ENCODE measurements at places on chromosomes 3 and 15.

DNA sequence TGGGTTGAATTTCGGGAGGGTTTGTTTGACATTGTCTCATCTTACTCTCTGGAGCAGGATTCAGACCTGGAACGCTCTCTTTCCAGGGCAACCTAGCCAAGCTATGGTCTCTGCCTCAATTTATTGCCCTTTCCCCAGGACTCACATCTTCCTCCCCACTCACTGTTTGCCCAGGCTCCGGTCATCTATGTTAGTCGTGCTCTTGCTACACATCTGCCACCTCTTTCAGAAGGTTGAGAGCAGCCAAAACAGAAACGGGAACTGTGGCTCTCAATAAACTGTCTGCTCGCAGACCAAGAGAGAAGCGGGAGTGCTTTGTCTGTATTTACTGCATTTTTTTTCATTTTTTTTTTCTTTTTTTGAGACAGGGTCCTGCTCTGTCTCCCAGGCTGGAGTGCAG, 81.6 kb downstream of the ST6GAL1 start:
- DNase-seq: no peak

- DNase-seq: no peak
Measured at GRCh38 chr3:154094051-154094450, 27.1 kb upstream of the ARHGEF26 start.

GRCh38 chr3:107001635-107002034, 375.6 kb upstream of the CCDC54 start:
- DNase-seq: no peak

DNA sequence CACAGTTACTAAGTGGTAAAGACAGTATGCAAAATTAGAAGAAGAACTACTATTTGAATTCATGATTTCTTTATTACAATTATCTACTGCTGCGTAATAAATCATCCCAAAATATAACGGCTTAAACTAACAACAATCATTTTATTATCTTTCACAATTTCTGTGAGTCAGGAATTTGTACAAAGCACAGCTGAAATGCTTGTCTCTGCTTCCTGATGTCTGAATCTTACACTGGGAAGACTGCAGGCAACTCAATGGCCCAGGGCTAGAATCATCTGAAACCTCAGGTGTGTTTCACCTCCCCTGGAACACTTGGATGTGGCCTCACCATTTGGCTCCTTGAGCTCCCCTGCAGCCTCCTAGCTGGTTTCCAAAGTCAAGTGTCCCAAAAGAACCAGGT, 145.1 kb downstream of the MAGI1 start:
- DNase-seq: no peak

- no peak for DNase-seq
Measured at GRCh38 chr15:66630801-66631351, 65.1 kb upstream of the LCTL start.

GRCh38 chr3:173006006-173006405, 135.0 kb downstream of the SPATA16 start:
- no peak for DNase-seq

DNA sequence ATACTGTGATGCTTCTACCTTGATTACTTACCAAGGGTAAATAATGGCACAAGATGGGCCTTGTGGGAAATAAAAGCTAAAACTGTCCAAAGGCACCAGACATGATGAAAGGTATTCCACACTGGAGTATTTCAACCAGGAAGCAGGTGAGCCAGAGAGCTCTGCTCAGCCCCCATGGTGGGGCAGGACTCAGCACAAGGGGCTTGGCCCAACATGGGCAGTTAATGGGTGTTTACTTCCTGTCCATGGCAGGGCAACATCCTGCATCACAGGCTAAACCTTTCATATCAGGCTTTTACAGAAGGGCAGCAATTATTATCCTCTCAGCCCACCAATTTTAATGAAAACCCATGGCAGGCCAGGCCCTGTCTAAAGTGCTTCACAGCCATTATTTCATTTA, 38.2 kb downstream of the MAGI1 start:
- DNase-seq: no peak

DNA sequence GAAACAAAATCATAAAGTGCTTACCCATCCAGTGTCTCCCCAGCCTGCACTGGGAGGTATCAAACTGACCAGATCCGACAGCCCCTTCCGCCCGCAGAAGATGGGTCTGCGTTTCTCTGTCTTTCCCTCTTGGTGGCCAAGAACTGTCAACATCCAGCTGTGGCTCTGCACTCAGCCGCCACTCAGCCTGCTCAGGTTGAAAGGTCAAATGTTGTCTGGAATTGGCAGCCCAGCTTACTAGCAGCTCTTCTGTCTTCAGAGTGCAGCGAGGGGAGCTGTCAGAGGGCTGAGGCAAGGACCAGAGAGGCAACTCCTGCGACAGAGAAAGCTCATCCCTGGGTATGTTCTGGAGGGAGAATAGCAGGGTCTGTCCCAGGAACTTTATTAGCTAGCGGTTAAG, 45.4 kb downstream of the GOLGA6L2 start:
- DNase-seq: no peak

GRCh38 chr3:156358232-156358631, 196.7 kb downstream of the SSR3 start:
- DNase-seq: no peak

- no peak for DNase-seq
Measured at GRCh38 chr3:188584958-188585689, 431.2 kb downstream of the LPP start.

DNA sequence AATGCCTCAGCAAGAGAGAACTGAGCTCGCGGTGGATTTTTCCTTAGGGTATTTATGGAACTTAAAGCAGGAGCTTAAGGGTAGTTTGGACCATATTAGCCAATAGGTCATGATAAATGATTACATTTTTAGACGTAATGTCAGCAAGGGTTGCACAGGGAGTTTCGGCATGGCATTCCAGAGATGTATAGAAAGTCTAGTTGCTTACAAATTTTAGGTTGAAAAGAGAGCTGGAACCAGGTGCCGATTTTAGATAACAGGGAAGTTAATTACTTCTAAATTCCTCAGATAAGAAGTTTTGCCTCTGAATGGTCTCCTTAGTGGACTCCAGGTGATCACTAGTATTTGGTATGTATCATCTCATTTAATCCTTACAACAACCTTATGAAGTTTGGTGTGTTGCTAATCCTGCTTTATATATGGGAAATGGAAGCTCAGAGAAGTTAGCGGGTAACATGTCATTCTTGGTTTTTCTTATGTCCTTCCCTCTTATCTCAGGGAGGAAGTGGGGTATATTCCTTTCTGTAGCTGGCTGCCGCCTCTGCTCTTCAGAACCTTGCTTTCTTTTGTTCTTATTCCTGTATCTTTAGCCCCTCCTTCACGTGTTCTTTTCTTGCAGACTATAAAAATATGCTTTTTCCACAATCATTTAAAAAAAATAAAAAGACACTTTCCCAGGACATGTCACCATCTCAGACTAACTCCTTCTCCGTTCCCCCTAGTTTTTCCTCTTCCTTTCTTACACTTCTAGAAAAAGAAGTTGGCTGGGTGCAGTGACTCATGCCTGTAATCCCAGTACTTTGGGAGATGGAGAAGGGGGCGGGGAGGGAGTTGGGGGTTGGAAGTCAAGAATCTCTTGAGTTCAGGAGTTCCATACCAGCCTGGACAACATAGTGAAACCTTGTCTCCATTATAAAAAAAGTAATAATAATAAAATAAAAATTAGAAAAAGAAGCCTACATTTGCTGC, 25.7 kb downstream of the IQGAP1 start:
- DNase-seq: no peak

DNA sequence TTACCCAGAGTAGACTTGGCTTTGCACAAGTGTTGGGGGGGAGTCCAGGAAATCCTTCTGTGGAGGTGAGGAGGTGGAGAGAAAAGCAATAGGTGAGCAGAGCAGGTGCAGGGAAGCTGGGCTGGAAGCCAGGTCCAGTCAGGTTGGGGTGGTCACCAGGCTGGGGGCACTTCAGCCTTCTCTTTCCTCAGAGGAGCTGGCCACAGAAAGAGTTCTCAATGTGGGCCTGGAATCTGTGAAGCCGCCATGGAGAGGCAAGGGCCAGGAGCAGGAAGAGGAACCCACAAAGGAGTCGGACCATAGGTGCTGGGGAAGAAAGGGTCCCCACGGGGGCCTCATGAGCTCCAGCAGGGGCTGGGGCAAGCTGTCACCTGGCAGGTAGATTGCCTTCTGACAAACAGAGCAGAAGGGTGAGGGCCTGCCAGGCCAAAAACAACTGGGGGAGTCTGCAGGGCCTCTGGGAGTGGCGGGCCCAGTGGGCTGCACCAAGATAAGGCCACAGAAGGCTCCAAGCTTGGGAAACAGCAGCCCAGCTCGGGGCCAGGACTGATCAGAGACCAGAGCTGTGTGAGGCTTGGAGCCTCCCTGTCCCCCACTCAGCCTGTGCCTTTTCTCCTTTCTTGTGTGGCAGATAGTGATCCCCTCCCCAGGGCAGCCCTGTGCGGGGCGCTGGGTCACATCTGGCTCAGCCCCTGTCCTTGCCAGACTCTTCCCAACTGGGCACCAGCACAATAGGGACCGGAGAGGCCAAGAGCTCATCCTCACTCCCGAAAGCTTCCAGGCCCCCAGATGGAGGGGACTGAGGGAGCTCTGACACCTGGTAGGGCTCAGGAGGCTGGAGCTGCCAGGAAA, 53.0 kb upstream of the FGD5 start:
- no peak for DNase-seq

- DNase-seq: no peak
Measured at GRCh38 chr3:99286266-99286845, 352.0 kb upstream of the COL8A1 start.

DNA sequence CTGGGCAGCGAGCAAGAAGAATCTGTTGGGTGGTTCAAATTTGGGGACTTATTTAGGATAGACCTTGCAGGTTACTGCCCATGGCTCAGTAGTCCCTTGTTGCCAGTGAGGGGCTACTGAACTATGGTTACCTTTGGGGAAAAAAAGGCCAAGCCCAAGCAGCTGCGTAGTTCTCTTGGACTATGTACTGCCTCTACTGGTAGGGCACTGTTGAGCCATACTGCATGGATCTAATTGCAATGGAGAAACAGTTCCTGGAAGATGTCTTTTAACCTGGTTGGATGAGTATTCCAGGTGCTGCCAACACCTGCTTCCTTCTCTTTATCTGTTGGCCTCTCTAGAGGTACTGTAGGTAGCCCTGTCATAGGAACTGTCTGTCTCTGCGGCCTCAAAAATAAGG, 671.9 kb upstream of the CBLB start:
- no peak for DNase-seq

GRCh38 chr3:65489253-65489652, 549.5 kb downstream of the MAGI1 start:
- DNase-seq: no peak

DNA sequence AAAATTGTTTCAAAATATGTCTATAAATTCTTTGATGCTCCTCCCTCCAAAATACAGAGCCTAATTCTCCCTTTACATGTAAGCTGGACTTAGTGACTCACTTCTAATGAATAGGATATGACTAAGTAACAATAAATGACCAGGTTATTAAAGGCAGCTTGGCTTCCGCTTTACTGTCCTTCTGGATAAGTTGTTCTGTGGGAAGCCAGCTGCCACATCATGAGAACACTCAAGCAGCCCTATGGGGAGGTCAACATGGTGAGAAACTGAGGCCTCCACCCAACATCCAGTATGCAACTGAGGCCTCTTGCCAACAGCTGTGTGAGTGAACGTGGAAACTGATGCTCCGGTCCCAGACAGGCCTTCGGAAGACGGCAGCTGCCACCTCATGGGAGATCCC, 247.3 kb upstream of the CHRM5 start:
- no peak for DNase-seq

- no peak for DNase-seq
Measured at GRCh38 chr3:11739706-11740105, 96.0 kb upstream of the VGLL4 start.

- DNase-seq: no peak
Measured at GRCh38 chr3:63029326-63029725, 154.1 kb upstream of the CADPS start.

GRCh38 chr15:74762791-74763150, 14.1 kb downstream of the CYP1A2 start:
- no peak for DNase-seq

- no peak for DNase-seq
Measured at GRCh38 chr3:99250821-99251355, 349.4 kb upstream of the DCBLD2 start.

DNA sequence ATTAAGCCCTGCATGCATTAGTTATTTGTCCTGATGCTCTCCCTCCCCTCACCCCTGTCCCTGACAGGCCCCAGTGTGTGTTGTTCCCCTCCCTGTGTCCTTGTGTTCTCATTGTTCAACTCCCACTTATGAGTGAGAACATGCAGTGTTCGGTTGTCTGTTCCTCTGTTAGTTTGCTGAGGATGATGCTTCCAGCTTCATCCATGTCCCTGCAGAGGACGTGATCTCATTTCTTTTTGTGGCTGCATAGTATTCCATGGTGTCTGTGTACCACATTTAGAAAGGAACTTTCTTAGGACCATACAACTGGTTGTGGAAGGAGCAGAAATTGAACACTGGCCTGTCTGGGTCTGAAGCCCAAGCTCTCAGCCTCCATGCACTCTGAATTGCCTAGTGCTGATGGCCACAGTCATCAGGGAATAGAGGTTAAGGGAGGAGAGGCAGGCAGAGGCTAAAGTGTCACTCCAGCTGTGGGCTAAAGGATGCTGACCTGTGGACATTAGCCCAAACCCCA, 138.5 kb downstream of the FNDC3B start:
- no peak for DNase-seq

DNA sequence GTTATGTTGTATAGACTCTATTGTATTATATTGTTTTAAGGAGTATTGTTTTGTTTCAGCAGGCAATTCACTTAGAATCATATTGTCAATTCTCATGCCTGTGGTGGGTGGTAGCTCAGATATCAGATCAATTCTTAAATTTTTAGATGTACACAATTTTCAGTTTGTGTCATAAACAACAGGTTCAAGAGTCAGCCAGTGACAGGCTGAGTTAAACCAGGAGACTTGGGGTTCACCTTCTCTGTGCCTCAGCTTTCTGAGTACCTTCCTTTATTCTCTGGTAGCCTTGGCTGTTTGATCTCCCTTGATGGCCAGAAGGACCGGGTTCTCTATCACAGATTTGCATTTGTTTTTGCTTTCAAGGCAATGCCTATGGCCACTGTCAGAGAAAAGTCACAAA, 199.9 kb upstream of the KCNMB2 start:
- no peak for DNase-seq

GRCh38 chr15:31353931-31354330, 27.3 kb downstream of the KLF13 start:
- DNase-seq: no peak

DNA sequence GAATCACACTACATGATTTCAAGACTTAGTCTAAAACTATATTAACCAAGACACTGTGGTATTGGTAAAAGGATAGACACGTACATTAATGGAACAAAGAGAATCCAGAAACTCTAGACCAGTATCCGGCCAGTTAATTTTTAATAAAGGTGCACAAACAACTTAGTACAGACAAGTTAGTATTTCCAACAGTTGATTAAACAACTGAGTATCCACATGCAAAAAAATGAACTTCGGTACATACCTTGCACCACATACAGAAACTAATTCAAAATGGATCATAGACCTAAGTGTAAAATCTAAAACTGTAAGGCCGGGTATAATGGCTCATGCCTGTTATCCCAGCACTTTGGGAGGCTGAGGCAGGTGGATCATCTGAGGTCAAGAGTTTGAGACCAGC, 46.6 kb upstream of the DUSP7 start:
- no peak for DNase-seq

- no peak for DNase-seq
Measured at GRCh38 chr15:57443486-57443885, 67.2 kb downstream of the CGNL1 start.

GRCh38 chr3:197501496-197501878, 54.3 kb downstream of the BDH1 start:
- no peak for DNase-seq
